COLO829 (cell line): ENCODE measurements at places on chromosomes 13 and 19.

DNA sequence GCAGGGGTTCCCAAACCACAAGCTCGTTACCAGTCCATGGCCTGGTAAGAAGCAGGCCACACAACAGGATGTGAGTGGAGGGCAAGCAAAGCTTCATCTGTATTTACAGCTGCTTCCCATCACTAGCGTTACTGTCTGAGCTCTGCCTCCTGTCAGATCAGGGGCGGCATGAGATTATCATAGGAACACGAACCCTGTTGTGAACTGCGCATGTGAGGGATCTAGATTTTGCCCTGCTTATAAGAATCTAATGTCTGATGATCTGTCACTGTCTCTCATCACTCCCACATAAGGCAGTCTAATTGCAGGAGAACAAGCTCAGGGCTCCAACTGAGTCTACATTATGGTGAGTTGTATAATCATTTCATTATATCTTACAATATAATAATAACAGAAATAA lies 677.4 kb upstream of the SLITRK6 start:
- DNase-seq: no peak

DNA sequence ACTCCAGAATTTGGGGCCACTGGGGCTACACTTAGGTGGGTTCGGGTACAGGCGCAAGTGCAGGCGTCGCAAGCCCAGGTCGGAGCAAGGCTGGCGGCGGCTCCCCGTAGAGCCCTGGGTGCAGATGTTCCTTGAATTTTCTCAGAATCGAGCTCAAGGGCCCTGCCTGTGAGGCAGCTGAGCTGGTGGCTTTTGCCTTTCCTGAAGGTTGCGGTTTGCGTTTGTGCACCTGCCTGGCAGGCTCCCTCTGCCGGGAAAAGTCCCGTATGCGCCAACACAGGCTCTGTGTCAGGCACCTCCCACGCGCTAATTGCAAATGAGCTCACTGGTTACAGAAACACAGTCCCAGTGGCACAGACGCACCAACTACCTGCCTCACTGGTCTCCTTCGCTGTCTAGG lies 5.9 kb downstream of the DOHH start:
- no peak for DNase-seq

DNA sequence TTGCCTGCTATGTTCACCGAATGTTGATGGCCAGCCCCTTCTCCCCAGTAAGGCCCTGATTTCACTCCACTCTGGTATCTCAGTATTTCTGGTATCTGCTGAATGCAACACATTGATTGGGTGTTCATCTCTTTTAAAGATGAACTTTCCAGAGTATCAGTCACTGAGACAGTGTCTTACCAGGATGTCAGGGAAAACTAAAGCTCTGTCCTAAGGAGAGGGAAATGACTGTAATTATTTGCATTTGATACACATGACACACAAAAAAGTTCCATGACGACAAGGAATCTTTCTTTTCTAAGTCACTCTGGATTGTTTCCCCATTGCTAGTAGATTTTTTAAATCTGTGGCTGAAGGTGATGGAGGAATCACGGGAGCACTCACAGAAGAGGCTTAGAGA lies 2.2 kb downstream of the GPC5 start:
- no peak for DNase-seq

DNA sequence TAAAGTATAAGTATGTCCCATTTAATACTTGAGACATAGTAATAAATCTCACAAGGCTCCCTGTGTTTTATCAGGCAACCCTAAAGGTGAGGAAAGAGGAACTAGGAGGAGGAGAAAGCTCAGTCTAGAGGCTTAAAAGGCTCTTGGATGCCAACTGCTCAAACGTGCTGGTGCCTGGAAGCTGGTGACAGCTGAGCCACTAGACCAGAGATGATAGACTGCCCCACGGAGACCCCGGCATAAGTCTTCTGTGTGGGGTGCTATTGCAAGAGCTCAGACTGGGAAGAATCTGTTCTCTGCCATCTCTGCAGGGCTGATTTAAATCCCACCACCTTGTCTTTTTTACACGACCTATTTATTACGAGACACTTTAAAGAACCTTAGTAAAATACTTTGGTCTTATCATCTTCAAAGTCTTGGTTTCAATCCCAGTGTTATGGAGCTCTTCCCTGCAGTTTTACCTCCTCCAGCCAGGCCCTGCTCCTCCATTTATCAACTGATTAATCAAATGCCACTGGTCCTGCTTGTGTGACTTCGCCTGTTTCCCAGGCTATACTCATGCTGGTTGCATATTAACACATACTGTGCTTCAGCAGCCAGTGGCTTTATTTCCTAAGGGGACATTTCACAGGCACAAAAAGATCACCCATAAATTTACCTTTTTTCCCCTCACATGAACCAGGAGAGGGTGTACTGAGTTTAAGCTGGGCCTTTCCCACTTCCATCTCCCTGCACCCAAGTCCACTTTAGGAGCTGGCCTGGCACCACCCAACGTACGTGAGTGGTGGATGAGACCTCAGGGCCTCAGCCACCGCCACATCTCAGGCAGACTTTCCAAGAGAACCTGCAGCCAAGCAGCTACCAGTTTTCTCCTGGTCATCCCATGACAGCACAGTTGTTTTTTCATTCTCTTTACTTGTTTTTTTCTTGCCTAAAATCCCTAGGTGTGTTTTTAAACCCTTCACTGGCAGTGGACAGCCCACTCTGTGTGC lies 7.8 kb upstream of the ATP12A start:
- DNase-seq: no peak

GRCh38 chr13:82636119-82636518 lies 1246.2 kb downstream of the SLITRK1 start:
- DNase-seq: peak; percentile 3

DNA sequence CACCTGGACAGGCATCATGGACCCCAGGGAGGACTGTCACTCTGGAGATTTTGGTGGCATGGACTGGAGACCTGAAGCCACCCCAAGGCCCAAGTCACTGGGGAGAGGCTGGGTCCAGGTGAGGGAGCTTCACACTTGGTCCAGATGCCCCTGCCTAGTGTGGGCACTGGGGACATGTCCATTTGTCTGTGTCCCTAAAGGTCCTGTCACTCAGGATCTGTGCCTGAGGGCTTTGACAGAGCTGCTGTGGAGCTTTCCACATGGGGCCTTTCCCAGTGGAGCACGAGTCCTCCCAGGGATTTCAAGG lies 40.5 kb upstream of the CEACAM8 start:
- no peak for DNase-seq

GRCh38 chr19:6613711-6614110 lies 22.8 kb upstream of the CD70 start:
- no peak for DNase-seq

GRCh38 chr13:20418953-20419352 lies 106.7 kb downstream of the CRYL1 start:
- DNase-seq: no peak

- DNase-seq: no peak
These were observed 19.4 kb downstream of the DYRK1B start for GRCh38 chr19:39814595-39814994.

GRCh38 chr19:18809149-18809868 lies 18.2 kb upstream of the COMP start:
- DNase-seq: no peak

DNA sequence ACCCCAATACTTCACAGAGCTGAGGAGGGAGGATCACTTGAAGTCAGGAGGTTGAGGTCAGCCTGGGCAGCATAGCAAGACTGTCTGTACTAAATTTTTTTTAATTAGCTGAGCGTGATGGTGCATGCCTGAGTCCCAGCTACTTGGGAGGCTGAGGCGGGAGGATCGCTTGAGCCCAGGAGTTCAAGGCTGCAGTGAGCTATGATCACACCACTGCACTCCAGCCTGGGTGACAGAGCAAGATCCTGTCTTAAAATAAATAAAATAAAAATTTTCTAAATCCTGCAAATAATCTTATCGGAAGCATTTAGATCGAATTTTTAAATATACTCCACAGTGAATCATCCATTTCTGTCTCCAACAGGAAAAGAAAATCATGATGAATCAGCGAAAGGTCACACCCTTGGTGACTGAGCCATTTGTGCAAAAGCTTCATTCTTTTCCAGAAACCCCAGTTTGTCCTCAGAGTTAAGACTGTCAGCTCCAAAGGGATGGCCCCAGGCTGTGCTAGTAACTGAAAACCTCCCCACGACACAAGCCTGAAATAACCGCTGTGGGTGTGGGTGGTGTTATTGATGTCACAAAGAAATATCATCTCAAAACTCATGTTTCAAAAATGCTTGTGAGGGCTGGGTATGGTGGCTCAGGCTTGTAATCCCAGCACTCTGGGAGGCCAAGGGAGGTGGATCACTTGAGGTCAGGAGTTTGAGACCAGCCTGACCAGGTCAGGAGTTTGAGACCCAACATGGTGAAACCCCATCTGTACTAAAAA lies 167.6 kb downstream of the PTPRS start:
- DNase-seq: peak; percentile 97

GRCh38 chr13:32079587-32079986 lies 48.0 kb downstream of the FRY start:
- DNase-seq: no peak
